AG04449 (cell line): ENCODE measurements at places on chromosomes 7 and 10.

DNA sequence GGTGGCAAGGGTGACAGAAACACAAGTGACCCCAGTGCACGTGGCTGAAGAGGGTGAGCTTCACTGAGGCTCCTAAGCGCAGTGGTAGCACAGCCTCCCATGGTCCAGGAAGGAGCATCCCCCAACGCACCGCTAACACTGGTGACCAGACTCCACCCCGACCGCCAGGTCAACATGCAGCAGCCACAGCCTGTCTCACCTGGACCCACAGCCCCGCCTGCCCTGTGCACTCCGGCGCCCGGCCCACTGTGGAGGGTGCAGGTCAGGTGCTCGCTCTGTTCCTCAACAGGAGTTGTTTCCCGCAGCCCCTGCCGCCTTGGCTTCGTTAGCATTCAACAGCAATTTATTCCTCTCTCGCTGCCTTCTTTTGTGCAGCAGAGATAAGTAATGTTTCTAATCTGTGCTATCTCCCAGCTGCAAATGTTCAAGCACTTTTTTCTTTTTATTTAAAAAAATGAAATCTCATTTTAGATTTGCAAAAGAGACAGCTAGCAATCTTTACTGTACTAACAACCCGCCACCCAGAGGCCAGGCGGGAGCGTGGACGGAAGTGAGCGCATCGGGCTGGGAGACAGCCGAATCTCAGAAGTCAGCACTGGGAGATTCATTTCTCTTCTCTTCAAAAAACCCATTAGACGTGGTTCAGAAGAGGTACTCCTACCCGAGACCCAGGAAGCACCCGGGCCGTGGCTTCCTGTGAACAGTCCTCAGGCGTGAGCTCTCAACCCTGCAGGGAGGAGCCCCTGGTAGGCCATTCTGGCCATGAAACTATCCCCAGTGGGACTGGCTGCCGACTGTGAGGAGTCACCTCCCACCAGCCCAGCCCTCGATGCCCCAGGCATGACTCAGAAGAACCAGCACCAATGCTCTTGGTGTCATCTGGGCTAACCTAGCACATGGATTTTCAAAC is 133.4 kb downstream of the MAD1L1 start:
- DNase-seq = no peak

DNA sequence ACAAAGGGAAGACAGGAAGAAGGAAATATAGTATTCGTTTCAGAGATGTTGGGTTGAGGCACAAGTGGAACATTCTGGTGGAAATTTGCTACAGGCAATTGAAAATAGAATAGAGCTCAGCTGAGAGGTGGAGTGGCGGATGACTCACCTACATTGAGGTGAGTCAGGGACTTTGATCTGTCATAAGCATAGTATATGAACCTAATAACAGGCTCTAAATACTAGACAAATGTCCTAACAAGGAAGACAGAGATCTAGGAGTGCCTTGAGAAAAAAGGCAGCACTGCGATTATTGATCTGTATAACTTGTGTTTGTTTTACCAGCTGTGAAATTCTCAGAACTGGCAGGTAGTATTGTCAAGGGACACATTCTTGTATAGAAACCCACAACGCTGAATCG is 907 bp upstream of the IFRD1 start:
- DNase-seq = no peak

DNA sequence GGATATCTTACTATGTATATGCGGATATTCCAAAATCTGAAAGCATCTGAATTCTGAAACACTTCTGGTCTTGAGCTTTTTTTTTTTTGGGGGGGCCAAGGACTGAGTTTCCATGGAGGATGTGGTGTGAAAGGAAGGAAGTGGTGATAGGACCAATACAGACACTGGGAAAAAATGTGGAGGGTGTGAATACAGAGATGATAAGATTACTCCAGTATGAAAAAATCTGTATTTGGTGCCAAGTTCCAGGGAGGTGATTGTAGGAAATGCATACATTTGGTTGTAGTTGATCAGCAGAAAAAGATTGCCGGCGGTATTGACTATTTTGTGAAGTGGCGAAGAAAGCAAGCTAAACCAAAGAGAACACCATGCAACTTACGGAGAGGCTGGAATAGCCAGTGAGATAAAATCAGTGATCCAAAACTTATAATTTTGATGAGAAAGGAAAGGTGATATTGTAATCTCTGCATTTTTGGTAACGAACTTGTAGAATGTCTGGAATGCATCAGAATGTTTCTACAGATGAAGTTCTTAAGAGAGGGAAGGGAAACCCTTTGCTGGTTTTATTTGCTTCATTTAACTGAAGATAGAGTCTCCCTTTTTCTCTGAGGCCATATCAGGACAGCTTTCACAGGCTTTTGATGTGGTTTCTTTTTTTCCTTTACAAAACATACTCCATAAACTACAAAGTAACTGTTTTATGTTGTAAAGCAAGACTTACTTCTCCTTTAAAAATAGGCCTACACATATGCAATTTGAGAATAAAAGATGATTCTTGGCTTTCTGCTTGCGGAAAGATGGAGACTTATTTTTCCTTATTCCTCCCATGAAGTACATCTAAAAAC is 6.0 kb downstream of the WDR37 start:
- DNase-seq = no peak

GRCh38 chr10:97752956-97753355 is 16.0 kb downstream of the ZFYVE27 start:
- no peak for DNase-seq

DNA sequence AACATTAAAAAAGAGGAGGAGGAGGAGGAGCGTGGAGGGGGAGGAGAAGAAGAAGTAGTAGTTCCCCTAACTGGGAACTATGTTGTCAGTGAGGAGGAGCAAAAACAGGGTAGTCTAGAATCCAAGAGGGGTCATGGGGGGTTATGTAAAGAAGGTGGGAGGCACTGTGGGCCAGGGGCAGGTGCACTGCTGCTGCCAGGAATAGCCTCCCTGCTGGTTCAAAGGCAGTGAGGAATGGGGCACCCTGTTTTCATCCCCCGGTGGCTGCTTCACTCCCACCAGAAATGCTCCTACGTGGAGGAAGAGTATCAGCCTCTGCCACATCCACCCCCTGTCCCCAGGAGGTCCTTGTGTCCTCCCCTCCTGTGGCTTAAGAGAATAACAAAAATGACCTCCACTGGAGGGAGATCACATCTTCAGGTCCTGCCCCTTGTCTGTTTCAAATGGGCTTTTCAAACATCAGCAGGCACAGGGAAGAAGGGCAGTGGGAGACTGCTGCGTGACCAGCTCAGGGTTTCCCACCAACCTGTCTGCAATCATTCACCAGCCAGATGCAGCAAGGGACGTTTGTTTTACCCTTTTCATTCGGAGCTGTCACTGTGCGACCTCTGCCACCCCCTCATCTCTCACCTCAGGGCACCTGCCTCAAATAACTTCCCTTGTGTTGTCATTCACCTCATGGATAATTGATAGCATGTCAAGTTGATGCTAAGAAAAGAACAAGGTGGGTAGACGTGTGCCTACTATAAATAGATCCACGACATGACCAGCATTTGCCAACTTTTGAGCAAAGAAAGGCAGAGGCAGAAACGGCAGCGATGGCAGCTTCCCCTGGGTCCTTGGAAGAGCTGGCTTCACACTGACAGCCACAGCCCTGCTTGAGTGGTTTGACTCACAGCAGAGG is 92.6 kb downstream of the DGKI start:
- DNase-seq = no peak

DNA sequence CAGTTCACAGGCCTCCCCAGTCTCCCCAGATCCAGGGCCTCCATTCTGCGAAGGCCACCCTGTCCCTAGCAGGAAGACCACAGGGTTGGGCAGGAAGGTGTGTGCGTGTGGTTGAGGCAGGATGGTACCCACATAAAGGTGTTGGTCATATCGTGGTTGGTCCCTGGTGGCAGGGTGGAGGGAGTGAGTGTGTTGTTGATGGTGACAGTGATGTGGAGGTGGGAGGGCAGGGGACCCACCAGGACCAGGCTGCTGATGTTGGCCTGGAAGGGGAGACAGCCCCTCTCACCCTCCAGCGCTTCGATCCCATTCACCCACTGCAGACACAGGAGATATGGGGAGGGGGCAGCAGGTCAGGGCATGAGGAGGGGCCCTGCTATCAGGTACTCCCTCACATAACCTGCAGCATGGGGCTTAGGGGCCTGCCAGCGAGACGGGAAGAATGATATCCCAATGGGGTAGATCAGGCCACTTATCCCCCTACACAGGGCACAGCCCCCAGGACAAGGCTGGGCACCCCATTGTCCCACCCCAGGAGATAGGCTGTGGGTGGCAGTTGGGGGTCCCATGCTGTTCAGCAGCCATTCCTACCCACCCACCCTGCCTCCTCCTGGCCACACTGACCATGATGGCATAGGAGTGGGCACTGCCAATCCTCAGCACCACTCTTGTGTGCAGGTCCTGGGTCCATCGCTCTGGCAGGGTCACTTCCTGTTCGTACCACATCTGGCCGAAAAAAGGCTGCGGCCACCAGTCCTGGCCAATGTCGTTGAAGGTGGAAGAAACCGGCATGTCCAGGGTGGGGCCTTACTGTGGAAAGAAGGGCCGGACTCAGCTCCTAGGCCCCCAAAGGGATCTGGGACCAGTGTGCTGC is 69.0 kb upstream of the ZNF479 start:
- DNase-seq = no peak

DNA sequence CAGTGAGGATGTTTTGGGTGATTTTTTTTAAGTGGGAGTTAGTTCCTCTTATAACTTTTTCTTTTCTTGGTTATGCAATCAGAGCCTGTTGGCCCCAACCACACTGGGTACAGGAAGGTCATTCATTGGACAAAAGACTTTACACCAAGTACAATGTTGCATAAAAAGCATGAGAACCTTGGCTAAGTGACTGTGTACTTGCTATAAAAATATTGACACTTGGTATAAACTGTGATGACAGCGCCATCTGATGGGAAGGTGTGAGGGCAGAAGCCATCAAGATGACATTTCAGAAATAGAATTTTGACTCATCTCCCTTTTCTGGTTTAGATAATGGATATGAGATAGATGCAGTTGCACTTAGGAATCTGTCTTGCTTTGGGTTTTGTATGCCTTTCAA is 126.4 kb upstream of the CCDC6 start:
- no peak for DNase-seq

DNA sequence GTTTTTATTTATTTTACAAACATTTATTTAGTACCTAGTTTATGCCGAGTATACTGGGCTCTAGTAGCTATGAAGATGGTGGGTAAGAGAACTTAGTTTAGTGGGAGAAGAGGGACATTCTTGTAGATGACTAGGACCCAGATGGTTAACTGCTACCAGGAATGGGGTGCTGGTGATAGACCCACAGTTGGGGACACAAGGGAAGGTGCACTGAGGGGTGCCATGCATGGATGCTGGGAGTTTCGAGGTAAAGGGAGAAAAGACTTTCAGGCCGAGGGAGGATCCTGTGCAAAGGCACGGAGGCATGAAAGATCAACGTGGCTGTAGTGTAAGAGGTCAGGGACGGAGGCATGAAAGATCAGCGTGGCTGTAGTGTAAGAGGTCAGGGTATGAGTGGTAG is 204.2 kb upstream of the HABP2 start:
- DNase-seq = no peak

DNA sequence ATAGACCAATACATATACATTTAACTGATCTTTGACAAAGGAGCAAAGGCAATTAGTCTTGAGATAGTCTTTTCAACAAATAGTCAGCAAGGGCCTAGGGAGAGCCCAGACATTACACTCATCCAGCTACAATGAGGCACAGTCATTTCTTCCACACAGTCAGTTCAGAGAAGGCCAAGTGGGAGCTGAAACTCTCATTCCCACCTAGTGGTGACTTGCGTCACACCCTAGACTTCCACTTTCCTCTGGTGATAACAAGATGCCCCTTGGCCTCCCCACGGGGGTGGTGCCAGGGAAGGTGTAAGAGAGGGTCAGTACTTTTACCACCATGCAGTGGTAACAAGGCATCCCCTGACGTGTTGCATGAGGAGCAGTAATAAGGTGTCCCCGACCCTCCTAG is 8.0 kb downstream of the FRMPD2 start:
- no peak for DNase-seq

GRCh38 chr7:98969386-98969785 is 91.1 kb downstream of the TRRAP start:
- no peak for DNase-seq

DNA sequence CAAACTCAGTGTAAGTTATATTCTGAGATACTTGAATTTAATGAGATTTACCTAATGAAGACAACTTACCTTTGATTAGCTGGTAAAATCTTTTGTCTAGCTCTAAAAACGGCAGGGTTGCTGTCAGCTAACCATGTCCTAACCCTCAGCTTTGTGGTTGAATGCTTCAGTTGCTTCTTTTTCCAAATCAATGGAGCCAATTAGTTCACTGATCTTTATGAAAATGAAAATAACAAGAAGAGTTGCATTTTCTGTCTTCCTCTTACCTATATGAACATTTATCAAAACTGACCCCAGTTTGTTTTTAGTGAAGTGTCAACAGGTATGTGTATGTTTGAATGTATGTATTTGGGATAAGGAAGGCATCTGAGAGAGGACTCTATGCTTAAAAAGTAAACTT is 253.1 kb upstream of the MTPN start:
- no peak for DNase-seq

DNA sequence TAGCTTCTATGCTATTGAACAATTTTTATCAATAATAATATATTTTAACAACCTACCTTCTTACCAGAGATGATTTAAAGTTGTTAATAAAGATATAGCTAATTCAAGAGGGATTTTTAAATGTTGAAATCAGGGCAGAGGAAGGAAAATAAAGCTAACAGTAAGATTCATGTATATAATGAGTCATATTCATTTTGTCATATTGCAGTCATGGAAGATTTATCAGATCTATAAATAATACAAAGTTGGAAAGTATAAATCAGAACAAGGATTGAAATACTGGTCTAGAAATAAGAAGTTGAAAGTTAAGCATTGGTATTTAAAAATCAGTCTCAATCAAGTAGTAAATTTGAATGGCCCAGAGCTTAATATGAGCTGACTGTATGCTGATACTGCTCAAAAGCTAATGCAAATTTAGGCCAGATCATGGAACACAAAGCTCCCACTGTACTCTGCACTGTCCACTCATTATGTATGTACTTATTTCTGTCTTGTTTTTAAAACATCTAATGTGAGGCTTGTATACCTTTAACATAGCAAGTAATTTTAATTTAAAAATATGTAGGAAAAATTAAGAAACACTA is 196.9 kb downstream of the ZEB1 start:
- DNase-seq = no peak

- DNase-seq = no peak
These were observed 124.5 kb downstream of the SLC16A9 start for GRCh38 chr10:59585046-59585700.

DNA sequence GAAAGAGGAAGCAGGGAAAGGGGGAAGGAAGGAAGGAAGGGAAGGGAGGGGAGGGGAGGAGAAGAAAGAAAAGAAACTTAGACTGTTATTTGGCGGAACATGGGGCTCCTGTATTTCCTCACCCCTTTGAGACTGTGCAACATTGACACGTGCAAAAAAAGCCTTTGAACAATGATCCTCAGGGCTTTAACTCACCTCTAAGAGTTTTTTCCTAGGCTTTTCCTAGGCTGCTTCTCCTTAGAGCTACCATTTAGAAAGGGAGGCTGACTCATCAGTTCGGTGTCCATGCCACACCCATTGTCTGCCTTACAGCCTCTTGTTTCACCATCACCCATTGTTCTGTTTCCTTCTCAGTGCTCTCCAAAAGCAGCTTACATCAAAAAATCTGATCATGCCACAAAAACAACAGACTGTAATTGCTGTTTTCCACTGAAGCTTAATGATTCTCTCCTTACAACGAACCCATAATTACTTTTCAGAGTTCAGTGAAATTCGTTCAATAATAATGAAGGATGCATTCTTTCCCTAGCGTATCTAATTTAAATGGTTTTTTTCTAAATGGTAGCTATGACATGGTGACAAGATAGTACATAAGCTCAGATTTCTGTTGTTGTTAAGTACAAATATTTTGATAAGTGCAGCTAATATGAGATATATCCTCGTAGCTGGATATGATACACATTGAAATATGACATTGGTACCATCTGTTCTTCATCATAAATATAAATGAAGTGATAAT is 90.8 kb downstream of the PRLHR start:
- DNase-seq = no peak
